Stromal cell of bone marrow (primary cell): ENCODE measurements at places on chromosomes 1 and 21.

DNA sequence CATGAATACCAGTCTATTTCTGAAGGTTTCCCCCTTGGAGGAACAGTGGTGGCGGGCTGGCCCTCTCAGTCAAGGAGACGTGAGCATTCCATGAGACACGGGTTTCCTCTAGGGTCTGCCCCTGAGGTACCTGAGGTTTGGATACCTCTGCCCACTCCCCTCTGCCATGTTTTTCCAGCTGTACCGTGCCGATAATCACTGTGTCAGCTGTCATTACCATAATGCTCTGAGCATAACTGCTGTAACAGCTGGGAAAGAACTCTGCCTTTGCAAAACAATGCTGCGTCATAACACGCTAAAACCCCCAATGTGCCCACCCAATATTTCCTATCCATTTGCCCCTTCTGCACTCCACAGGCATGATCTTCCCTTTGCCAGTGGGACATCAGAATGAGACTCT is 425.1 kb downstream of the KIF26B start:
- no peak for DNase-seq

- no peak for DNase-seq
Observed at GRCh38 chr1:52041551-52042185, 8.1 kb upstream of the KTI12 start.

DNA sequence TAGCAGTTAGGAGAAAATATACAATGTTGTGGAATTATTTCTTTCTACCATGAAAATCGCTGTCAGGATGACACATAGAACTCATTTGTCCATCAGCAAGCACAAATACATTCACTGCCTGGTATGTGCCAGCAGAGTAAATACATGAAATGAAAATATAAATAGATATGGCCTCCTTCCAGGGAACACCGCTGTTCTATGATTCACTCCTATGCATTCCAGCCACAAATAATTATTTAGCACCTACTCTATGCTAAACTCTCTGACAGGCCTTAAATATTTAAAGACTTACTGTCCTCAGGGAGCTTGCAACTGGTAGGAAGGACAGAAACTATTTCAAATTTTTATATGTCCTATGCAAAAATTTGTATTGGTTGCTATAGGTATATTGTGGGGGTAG is 975.0 kb upstream of the NCAM2 start:
- no peak for DNase-seq

GRCh38 chr1:178910023-178910422 is 39.1 kb upstream of the ANGPTL1 start:
- no peak for DNase-seq

DNA sequence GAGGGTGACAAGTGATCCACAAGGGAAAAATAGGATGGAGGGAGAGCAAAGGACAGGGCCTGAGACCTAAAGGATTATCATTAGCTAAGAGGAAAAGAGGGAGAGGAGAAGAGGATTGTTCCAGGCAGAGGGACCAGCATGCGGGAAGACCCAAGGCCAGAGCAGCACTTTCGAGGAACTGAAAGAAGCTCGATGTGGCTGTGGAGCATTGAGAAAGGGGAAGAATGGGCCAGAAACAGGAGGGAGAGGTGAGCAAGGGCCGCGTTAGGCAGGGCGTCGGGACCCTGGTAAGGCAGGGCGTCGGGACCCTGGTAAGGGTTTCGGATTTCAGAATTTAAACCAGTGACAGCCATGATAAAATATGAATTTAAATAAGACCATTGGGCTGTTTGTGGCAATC is 22.8 kb upstream of the CSF1 start:
- no peak for DNase-seq

- no peak for DNase-seq
Observed at GRCh38 chr1:207152792-207153468, 48.9 kb downstream of the C4BPA start.

DNA sequence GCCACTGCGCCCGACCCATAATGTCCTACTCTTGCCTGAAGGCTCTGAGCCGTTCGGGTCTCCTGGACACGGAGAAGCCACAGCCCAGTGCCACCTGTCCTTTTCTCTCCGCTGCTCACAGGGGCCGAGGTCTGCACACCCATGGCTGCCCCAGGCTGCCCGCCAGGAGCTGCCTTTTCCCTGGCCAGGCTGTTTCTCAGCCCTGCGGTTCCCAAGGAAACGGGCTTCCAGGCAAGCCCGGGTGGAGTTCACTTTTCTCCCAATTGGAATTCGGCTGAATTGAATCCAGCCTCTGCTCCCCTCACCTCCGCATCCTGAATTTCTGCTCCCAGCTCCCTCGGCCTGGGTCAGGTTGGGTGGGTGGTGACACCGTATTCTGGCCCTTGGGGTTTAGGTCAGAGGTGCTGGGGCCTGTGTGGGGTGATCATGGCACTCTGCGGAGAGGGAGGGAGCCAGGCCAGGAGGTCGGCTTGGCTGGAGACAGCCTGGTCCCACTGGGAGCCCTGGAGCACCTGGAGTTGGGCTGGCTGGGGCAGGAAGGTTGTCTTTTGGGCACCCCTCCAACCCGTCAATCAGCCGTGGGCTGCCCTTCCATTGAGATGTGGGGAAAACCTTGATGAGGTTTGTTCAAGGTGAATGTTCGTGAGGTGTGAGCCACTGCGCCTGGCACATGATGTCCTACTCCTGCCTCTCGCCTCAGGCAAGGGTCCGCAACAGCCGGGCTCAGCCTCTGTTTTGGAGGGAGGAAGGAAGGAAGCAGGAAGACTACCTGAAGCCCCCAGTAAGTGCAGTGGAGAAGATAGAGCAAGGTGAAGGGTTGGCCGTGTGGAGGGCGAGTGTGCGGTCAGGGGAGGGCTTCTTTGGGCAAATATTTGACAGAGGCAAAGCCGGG is 25.1 kb downstream of the RRP1 start:
- no peak for DNase-seq

DNA sequence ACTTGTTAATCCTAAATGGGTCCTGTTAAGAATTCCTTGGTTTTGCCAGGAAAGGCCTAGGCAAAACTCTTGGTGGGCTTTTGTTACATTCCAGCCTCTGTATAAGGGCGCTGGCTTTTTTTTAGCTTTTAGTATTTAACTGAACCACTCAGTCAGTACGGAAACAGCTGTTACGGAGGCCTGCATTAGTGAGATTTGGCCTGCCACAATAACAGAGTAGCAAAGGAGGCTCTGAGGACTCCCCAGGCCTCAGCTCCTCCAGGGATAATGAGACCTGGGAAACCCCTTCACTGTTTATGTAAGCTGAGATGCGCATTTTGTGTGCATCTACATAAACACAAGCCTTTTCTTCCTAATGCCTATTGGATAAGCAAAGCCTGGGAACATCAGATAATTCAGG is 210.2 kb downstream of the APP start:
- DNase-seq: no peak

GRCh38 chr1:22350171-22350923 is 101.3 kb upstream of the ZBTB40 start:
- DNase-seq: no peak

GRCh38 chr1:230308039-230308438 is 118.1 kb downstream of the PGBD5 start:
- peak; percentile 33 for DNase-seq

- DNase-seq: peak; percentile 49
Observed at GRCh38 chr1:205354259-205355074, 2.3 kb downstream of the KLHDC8A start.

GRCh38 chr1:211579440-211580302 is 710 bp upstream of the SLC30A1 start:
- DNase-seq: no peak

DNA sequence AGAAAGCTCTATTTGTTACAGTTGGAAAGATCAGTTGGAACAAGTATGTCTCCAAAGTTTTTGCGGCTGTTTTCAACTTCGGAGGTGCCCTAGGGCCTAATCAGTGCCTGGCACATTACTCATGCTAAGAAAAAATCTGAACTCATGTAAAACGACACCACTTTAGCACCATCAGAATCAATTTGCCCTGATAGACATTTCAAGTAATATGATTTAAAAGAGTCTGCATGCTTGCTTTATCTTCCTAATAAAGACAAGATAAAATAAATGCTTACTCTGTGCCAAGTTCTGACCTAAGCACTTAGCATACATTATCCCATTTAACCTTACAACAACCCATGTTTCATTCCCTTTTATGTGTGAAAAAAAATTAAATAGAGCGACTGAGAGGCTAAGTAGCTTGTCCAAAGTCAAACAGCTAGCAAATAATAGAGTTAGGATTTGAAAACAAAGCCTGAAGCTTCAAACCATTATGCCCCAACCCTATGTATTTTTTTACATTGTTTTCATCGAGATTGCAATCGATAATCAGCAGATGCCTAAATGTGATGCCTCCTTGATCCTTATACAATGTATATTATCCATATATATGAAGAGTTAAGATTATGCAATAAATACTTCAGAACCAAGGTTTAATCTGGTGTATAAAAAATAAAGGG is 91.3 kb downstream of the DENND1B start:
- no peak for DNase-seq

DNA sequence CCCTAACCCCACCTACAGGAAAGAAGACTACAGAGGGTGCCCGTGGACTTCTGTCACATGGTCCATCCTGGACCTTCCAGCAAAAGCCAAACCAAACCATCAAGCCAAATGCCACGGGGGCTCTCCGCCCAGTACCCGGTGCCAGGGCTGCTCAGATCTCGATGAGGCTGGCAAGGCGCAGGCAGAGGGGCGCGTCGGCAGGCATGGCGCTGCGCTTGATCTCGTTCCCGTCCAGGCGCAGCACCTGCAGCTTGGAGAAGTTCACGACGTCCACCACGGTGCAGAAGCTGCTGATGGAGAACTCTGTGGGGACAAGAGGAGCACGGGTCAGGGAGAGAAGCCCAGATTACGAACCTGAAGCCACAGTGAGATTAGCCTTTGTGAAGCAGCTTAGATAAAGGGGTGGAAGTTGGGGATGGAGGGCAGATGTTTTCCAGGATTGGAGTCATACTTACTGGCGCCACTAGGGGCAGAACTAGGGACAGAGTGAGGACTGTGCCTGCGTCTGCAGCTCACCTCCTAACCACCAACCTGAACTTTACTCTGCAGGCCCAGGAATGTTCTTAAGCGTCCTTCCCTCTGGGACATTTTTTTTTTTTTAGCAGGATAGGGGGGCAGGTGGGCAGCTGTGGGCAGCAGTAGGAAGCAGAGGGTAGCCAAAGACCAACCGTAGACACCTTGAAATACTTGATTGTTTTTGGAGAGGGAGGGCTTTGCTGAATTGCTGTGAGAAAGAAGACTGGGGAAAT is 8.6 kb downstream of the FMOD start:
- DNase-seq: no peak

GRCh38 chr1:110591956-110592355 is 14.2 kb downstream of the KCNA2 start:
- DNase-seq: no peak

DNA sequence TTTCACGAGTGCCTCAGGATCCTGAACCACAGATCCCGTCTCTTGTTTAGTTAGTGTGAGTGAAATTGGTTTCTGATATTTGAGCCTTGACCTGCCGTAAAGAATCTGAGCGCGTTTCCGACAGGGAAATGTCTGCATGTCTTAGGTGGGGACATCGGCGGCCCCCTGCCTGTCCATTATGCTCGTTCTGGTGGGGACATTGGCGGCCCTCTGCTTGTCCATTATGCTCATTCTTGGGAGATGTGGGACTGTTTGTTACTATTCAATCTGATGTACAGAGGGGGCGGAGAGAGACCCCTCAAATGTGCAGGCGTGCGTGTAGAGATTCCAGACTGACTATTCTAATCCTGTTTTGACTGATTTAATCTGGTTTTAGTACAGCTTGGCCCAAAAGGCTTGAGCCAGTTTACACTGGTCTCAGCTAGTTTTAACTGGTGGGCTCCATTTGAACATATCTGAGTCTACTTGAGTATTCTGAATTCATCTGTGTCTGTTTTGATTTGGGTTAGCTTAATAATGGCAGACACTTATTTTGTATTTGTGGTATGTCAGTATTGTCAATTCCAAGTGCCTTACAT is 6.6 kb upstream of the TINAGL1 start:
- no peak for DNase-seq

- DNase-seq: no peak
Observed at GRCh38 chr1:230032516-230033281, 34.3 kb upstream of the GALNT2 start.

GRCh38 chr1:201213926-201214325 is 23.3 kb downstream of the IGFN1 start:
- DNase-seq: no peak

DNA sequence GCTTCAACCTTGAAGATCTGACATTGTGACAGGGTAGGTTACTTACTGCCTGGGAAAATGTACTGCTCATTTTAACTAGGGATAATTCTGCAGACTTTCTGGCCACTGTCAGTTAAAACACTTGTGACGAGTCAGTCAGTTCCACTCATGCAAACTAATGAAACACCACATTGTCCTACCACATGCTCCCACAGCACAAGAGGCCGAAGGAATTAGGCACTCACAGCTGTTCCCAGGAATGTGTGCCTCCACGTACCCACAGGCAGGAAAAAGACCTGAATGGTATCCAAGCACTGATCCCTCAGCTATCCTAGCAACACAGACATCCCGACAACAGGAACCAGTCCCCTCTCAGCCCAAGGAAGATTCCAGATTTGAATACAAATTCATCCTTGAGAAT is 12.3 kb downstream of the BCAR3 start:
- no peak for DNase-seq

GRCh38 chr1:236016782-236017400 is 48.0 kb downstream of the NID1 start:
- no peak for DNase-seq

GRCh38 chr1:195763907-195764374 is 844.3 kb downstream of the KCNT2 start:
- no peak for DNase-seq

GRCh38 chr1:151199873-151200581 is 1.7 kb downstream of the PIP5K1A start:
- DNase-seq: peak; percentile 68

- no peak for DNase-seq
Observed at GRCh38 chr1:206792939-206793607, 20.8 kb upstream of the IL10 start.

DNA sequence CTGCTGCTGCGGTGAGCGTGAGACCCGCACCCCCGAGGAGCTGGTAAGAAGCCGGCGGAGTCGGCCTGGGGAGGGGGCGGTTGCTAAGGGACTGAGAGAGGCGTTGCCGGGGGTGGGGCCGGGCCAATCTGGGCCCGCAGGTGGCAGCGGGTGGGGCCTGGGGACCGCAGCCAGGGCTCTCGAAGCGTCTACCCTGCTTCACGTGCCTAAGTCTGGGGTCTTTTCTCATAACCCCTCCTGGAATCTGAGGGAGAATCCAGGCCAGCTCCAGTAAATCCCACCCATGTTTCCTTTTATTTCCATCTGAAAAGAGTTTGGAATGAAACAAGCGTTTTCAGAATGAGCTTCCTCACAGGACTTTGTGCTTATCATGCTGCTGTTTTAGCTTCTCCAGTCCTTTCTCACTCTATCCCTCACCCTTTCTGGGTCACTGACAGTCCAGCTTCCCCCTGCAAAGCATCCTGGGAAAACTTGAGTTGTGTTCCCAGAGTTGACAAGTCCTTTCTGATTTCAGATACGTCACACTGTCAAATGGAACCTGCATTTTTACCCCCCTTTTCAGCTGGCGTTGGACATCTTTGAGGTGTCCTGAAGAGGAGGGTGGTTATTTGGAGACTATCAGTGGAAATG is 431 bp downstream of the CLCN6 start:
- DNase-seq: no peak

DNA sequence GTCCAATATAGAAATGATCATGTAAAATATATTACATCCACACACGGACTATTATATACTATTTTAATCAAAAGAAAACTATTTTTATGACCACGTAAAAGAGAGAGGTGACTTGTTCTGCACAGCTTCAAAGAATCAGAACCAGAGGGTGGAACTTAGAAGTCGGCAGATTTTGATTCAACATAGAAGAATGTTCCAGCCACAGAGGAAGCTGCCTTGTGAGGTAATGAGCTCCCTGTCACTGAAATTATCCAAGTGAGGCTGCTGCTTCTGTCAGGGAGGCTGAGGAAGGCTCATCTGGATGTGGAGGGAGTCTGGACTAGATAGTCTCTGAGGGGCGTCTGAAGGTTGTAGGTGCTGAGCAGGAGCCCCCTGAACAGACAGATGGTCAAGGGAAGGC is 2.7 kb downstream of the PLEKHA6 start:
- DNase-seq: no peak
